ENCODE measurements at places on chromosomes 3 and 15.

- peak; percentile 86 for DNase-seq
Measured at GRCh38 chr15:48644827-48645557, 517 bp downstream of the FBN1 start.

GRCh38 chr15:83364501-83364900 is 80.0 kb upstream of the BNC1 start:
- DNase-seq = peak; percentile 27

DNA sequence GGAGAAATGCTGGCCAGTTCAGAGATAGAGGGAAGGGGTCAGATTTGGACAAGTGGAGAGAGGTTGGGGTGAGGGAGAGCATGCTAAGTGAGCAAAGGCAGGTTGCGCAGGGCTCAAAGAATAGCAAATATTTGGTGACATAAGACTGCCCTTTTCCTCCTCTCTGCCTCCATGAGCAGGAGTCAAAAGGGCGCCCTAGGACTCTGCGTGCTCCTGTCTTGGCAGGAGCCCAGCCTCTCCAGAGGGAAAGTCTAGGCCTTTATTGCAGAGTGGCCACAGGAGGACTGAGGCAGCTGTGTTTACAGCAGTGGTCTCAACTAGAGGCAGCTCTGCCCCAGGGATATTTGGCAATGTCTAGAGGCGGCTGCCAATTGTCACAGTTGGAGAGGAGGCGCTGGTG is 165.6 kb downstream of the FAM43A start:
- peak; percentile 14 for DNase-seq

DNA sequence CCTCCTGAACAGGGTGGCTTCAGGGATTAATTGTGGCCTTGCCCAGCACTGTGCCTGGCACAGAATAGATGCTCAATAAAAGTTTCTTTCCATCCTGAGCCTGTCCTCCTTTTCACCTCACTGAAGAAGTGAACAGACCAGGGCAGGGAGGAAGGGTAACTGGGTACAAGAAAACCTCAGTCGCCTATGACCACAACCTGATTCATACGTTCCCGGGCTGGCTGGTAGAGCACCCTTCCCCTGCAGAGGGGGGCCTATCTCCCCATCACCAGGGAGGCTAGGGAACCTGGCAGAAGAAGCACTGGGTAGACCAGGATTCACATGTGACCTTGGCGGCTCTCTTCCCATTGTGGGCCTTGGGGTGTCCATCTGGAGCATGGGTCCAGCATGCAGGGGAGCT is 27.8 kb upstream of the CACNA2D2 start:
- DNase-seq = no peak

Measured in lung (tissue), 17 donors.